ENCODE measurements at places on chromosomes 5 and 9.

DNA sequence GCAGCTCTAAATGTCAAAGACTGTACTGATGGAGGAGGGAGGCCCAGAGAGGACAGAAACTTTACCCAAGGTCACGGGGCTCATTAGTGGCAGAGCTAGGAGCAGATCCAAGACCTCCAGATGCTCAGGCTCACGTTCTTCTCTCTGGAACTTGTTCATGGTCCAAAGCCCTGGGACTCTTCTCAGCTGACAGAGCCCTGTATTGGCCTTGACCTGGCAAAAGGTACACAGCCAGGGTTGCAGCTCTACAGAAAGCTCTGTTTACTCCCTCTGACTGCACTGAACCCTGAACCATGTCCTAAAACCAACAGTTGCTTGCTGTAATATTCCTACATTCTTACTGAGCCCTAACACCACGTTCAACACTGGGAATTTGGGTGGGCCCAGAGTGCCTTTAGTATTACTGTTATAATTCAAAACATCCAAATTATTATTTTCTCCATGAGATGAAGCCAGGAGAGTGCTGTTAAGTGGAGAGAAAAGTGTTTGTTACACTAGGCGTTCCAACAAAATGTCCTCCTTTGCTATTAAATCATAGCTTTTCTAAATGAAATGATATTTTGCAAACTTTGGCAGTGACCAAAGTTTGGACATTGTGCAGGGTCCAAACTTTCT, 602.4 kb upstream of the CLINT1 start:
- no peak for DNase-seq

GRCh38 chr9:135001526-135001925, 83.8 kb upstream of the FCN1 start:
- DNase-seq = no peak

DNA sequence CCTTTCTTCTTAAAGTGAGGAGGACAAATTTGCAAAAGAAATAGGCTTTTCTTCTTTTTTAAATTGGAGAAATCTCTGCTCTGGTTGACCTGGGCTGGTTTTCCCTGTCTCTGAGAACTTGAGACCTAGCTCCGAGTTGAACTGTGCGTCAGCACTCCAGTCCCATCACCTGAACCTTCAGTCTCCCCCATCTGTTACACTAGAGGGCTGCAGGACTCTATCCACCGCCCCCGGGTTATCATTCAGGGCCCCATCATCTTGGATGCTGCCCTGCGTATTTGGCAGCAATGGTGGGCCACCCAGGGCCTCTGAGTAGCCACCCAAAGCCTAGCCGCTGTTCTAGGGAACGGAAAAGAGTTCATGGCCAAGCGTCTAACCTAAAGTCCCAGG, 2.5 kb downstream of the FOXE1 start:
- DNase-seq = no peak

DNA sequence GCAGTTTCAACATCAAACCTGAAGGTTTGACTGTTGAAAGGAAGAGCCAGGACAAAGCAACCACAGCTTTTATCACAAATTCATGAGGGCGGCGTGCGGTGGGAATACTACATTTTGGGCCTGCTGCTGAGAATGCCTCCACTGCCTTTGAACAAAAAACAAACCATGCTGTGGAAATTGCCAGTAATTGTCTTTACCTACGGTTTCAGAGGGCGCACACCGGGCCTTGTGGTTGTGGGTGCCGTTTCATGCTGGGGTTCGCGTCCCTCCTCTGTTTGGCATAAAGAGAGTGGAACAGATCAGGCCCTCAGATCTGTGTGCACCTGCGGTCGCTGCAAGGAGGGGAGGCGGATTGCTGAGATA, 27.6 kb upstream of the TCF7 start:
- DNase-seq = no peak

DNA sequence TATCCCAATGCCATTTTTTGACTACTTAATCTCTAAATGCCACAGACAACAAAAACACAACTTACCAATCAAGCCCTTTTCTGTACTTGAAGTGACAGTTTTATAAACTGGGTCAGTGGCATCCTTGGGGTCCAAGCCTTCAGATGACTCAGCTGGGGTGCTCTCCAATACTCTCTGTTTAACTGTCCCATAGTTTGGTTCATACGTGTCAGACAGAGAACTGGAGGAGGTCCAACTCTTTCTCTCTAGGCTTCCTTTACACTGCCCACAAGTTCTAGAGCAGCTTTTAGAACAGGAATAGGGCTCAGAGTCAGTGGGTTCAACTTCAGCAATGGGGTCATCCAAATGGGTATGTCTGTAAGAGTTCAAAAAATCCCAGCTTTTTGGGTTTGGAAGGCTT, 166.9 kb downstream of the CDC42SE2 start:
- DNase-seq = no peak

DNA sequence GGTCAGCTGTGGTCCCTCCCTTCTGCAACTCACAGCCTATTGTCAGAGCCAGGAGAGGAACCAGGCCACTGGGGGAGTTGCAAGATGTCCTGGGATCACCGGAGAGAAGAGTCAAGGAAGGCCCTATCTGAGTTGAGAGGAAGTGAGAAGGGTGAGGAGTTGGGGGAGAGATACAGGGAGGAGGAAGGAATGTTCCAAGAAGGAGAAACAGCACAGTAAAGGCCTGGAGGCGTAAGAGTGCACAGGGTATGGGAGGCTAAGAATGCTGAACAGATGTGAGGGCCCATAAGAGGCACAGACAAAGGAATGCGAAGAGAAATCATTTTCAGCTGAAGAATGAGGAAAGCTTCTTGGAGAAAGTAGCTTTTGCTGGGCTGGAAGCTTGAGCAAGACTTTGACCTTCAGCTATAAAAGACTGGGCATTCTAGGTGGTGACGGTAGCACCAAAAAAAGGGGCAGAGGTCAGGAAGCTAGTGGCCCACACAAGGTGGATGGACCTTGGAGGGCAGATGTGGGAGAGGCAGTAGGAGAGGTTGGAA, 21.6 kb upstream of the CSF1R start:
- no peak for DNase-seq

GRCh38 chr5:96572864-96573512, 89.2 kb upstream of the CAST start:
- no peak for DNase-seq

- no peak for DNase-seq
Observed at GRCh38 chr5:18553269-18553668, 919.0 kb downstream of the TAF11L14 start.

DNA sequence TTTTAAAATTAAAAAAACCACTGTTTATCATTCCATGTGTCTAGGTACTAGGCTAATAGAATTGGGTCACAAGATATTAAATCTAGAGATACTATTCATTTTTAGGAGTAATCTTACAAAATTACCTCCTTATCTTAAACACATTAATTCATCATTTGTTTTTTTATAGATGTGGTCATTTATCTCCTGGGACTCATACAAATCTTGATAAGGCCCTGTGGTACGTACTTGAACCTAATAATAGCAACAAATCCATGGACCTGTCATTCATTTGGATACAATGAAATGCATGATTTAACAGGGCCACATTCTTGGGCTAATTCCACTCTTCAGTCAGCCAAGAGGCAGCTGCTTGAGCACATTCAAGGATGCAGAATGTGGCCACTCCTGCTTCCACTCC, 66.4 kb upstream of the MARCHF11 start:
- no peak for DNase-seq

- DNase-seq = no peak
Observed at GRCh38 chr9:88522360-88522759, 12.6 kb upstream of the NXNL2 start.

GRCh38 chr5:7218141-7218540, 177.8 kb upstream of the ADCY2 start:
- DNase-seq = no peak

- no peak for DNase-seq
Observed at GRCh38 chr9:104094534-104095015, 466 bp downstream of the SMC2 start.

GRCh38 chr5:32095261-32095671, 78.9 kb downstream of the GOLPH3 start:
- no peak for DNase-seq

DNA sequence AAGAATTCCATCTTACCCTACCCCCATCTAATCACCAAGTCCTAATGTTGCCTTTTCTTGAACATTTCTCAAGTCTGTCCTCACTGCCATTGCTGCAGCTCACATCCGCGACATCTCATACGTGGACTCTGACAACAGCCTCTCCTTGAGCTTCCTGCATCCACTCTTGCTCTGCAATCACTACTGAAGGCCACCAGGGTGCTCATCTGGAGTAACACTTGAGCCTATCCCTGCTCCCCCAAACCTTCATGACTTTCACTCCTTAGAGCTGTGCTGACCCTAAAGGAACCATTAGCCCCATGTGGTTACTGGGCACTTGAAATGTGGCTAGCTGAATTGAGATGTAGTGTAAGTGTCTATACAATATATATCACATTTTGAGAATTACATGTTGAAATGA, 46.4 kb upstream of the CTXN3 start:
- DNase-seq = no peak

- no peak for DNase-seq
Observed at GRCh38 chr9:97468658-97469448, 32.6 kb upstream of the TMOD1 start.

GRCh38 chr5:101608322-101608721, 687.8 kb downstream of the SLCO4C1 start:
- DNase-seq = no peak

DNA sequence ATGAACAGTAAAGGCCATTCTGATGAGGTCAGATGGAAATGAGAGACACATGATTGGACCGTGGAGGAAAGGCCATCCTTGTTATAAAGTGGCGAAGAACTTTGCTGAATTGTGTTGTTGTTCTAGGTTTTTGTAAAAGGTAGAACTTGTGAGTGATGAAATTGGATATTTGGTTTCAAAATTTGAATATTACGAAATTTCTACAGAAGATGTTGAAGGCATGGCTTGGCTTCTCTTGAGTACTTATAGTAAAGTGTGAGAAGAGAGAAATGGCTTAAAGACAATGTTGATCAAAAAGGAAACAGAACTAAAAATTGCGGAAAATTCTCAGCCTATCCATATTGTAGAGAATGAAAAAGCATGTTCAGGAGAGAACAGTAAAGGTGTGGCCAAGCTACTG, 166.6 kb upstream of the S1PR3 start:
- no peak for DNase-seq

DNA sequence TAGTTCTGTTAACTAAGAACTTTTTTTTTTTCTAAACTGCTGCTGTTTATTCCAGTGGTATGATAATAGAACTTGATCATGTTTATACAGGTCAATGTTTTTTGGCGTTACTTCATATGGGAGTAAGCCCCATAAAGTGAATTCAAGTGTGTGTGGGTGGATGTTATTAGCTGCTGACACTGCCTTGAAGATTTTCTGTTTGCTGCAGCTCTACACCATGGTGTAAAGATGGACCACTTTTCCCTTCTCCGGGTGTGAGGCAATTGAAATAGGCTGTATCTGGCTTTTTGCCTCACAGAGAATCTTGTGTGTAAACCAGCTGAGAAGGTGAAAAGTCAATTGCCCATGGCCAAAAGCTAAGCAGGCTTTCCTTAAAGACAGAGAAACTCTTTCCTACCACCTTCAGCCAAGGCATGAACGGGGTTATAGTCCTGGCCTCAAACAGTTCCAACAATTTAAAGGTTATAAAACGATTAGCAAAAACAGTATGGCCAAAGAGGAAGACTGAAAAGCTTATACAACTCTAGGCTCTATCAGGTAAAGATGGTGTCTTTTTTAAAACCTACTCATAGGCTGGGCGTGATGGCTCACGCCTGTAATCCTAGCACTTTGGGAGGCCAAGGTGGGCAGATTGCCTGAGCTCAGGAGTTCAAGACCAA, 33.9 kb upstream of the ABCA1 start:
- DNase-seq = no peak

DNA sequence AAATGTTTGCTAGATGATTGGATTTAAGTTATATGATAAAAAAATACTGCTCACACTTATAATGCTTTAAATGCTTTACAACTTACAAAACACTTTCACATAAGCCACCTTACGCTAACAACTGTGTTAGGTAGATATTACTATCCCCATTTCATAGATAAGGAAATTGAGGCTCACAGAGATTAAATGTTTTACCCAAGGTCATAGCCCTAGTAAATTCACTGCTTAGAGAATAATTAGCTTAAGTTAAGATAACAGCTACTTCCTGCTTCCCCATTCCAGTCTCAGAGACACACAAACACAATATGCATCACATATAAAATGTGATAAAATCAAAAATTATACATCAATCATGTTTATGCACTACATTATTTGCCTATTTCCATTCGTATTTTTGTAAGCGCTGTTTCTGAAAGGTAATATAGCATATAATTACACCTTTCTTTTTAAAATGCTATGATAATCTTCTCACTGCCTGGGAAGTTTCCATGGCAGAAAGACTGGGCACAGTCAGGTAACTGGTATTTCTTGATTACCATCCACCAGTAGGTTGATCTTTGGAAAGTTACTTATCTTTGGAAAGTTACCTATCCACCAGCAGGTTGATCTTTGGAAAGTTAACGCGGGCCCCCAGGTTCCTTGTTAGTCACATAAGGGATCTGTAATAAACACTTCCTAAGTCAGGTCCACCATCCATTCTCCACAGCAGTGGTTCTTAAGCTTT, 101.1 kb downstream of the NFIB start:
- DNase-seq = no peak

DNA sequence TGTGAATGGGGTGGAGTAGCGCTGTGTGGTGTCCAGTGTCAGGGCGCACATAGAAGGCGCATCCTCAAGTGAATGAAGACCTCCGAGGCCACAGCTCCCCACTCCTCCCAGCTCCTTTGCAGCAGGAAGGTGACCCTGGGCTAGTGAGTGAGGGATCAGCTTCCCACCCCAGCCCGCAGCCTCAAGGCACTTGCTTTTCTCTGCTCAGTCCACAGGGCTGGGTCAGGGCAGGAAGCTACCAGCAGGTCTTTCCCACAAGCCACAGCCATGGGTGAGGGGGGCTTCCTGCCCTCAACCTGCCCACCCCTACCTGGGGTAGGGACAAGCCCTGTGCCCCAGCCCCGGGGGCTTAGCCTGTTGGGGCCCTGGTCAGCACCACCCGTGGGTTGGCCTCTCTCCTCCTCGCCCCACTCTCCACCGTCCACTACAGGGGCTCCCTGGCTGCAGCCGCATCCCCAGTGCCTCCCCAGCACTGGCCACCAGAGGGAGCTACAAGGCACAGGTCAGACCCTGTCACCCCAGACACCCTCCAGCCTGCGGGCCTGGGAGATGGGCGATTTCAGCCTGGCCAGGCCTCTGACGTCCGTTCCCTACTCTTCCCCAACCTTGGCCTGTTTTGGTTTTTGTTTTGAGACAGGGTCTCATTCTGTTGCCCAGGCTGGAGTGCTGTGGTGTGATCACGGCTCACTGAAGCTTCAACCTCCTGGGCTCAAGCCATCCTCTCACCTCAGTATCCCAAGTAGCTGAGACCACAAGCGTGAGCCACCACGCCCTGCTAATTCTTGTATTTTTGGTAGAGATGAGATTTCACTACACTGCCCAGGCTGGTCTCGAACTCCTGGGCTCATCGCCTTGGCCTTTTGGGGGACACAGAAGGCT, 1.3 kb upstream of the ABCA2 start:
- DNase-seq = no peak

DNA sequence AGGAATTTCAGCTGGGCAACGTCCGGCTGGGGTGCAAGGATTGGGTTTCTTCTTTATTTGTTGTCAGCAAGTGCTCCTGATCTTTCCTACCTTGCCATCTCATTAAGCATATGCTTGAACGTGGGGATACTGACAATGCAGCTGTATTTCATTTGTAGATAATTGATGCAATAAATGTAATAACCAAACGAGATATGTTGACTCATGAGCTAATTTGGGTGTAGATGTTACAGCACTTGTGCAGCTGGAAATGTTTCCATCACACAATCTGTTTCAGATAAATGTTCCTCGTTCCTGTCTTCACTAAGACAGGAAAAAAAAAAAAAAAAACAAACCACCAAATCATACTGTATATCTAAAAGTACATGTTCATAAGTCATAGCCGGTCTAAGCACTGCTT, 123.8 kb downstream of the DMRT2 start:
- DNase-seq = no peak

Data from stimulated activated CD4-positive, alpha-beta T cell treated with anti-CD3 and anti-CD28 coated beads, Interleukin-1b, Interleukin-23, amount 100 ng/mL, for 1 hour (primary cell).